ENCODE measurements at places on chromosomes 2 and 18.

DNA sequence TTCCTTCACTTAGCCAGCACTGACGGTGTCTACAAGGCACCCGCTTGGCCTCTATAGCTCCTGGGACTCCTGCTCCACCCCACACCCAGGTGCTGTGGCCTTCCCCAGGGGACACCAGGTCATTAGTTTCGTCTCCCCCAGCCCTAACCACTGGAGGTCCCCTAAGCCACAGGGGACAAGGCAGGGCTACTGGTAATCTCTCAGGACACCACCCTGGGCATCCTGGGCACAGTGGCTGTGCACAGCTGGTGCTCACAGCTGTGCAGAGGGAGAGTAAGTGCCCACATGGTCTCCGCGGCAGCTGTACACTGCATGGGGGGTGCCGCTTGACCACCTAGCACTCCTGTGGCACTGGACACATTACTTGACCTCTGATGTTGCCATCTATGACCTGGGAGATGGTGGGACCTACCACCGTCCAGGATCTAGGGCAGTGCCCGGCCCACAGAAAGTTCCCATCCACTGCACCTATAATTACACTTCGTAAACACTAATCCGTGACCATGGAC is 134.0 kb downstream of the HDAC4 start:
- DNase-seq, result no peak

GRCh38 chr2:165791421-165792103 is 2.5 kb downstream of the GALNT3 start:
- no peak for DNase-seq

- no peak for DNase-seq
Measured at GRCh38 chr2:33784488-33784887, 185.4 kb upstream of the FAM98A start.

DNA sequence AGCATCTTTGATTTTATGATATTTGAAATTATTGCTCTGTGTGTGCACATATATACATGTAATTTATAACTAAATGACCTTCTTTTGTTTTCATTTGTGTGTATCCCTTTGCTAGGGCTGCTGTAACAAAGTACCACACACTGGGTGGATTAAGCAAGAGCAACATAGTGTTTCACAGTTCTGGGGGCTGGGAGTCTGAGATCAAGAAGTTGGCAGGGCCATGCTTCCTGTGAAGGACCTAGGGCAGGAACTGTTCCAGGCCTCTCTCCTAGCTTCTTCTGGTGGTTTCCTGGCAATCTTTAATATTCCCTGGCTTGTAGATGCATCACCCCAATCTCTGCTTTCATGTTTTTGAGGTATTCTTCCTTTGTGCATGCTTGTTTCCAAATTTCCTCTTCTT is 1043.9 kb downstream of the TSN start:
- DNase-seq, result no peak

- DNase-seq, result no peak
Measured at GRCh38 chr2:98923244-98923940, 12.6 kb downstream of the CRACDL start.

DNA sequence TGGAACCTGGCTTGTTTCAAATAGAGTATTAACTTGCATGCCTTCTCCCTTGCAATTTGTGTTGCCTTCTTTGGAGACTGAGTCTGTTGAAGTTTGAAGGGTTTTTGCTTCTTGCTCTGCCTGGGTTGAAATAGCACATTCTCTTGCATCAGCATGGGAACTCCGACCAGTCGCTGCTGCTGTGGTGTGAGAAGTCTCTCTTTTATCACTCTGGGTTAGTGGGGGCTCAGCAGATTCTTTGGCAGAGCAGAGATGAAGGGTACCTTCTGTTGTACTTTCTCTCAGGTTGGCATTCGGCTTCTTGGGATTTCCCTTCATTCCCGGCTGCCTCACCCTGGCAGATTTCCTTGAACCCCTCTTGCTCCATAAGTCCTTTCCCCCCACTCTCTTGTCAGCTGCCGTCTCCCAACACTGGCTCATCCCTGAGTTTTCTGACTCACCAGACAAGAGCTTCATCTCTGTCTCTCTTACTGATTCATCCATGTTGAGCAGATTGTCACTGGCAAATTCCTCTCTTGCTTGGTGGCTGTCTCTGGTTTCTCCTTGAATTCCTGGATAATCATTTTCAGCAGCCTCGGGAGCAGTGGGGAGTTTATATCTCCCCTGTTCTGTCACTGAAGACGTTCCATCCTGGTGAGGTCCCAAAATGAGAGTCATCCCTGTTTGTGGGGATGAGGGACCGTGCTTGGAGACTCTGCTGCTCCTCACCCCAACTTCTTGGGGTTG is 49.9 kb downstream of the ALPK2 start:
- DNase-seq, result no peak

- DNase-seq, result no peak
Measured at GRCh38 chr2:15936277-15937104, 3.9 kb upstream of the MYCN start.

- no peak for DNase-seq
Measured at GRCh38 chr2:200373231-200373630, 66.7 kb downstream of the SPATS2L start.

DNA sequence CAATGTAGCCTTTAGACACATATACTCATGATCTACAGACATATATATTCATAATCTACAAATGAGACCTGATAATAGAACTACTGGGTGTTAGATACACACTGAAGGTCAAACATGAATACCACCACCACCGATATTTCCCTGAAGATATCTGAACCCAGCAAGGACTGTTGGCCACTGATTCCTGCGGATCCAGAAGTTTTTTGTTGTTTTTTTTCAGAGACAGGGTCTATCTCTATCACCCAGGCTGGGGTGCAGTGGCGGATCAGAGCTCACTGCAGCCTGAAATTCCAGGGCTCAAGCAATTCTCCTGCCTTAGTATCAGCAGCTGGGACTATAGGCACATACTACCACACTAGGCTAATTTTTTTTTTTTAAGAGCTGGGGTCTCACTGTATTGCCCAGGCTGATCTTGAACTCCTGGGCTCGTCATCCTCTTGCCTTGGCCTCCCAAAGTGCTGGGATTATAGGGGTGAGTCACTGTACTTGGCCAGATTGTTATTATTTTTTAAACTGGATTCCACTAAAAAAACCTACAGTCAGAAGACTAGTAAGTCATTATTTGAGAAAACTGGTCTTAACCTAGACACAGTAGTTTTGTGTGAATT is 1.8 kb downstream of the METTL5 start:
- no peak for DNase-seq

- DNase-seq, result no peak
Measured at GRCh38 chr2:20516646-20517341, 69.9 kb downstream of the RHOB start.

DNA sequence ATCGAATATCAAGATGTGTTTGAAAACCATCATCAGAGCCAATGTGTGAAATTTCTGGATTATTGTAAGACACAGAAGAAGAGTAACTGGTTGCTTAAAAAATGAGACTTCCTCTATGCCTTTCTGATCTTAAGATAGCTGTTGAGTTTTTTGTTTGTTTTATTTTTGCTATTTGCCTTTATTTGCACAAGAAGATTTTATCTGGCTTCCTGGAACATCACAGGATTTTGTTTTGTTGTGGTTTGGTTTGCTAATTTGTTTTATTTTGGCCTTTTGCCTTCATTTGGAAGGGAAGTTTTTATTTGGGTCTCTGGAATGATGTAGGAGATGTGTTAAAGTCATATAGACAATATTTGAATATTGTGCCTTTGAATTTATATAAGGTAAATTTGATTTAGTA is 3.9 kb upstream of the CYTIP start:
- no peak for DNase-seq

GRCh38 chr2:6826081-6826913 is 39.4 kb downstream of the CMPK2 start:
- DNase-seq, result peak; percentile 65

- DNase-seq, result no peak
Measured at GRCh38 chr2:160920791-160921303, 239.4 kb upstream of the TANK start.

DNA sequence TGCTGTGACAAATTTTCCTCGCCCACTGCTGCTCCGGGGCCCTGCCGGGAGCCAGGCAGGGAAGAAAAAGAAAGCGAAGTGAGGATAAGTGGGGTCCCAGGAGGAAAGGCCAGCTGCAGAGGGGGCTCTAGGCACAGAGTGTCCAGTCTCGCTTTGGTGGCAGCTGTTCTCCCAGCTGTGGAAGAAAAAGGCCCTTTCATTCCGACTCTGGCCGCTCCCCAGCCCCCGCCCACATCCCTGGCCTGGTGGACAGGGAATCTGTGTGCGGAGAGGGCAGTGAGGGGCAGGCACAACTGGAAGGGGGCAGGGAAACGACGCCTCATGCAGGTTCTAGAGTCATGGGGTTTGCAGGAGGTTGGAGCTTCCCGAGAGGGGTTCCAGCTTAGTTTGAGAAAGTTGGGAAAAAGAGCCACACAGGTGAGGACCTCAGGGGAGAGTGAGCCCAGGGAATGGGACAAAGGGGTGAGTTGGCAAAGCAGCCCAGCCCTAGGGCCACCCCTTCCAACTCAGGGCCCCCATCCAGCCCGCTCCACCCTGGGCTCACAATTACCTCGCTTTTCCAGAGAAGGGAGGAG is 1.8 kb downstream of the RTKN start:
- DNase-seq, result no peak

GRCh38 chr2:85468096-85468703 is 49.7 kb downstream of the SH2D6 start:
- DNase-seq, result no peak

- DNase-seq, result no peak
Measured at GRCh38 chr2:19156646-19157045, 201.8 kb downstream of the OSR1 start.

GRCh38 chr2:12196495-12196894 is 450.1 kb downstream of the LPIN1 start:
- DNase-seq, result no peak

DNA sequence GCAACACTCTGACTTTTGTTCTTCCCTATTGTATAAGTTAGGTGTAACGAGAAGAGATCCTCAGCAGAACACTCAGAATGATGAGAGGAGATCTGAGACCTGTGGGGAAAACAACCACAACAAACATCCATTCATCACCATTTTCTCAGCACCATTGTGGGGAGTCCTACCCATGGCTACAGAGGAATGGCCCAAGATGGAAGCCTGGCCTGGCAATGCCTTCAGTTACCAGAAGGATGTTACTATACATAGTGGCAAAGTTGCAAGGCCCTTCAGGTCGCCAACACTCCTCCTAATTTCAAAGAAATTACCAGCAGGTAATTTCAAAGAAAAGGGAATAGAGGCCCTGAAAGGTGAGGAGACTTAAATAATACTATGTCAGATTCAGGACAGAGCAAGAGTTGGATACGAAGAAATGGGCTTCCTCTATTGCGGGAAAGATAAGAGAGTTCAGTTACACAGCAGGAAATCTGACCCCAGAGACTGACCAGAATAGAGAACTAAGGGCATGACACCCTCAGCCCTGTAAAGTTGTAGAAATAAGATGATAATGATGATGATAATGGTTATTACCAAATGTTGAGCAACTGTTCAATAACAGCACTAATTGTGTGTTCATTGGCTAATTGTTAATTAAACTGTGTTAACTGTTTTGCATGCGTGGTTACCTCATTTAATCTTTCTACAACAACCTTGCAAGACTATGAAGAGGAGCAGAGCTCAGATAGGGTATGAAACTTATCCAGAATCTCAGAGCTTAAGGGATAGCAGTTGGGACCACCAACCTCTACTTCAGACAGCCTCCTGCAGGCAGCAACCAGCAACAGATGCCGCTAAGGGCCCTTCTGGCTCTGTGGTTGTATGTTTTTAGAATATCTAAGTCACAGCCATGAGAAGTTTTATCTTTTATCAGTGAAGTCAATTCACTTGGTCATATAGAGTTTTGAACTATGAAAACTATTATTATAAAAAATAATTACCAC is 37.5 kb downstream of the DHRS9 start:
- DNase-seq, result no peak

GRCh38 chr2:76413436-76413835 is 702.7 kb upstream of the GCFC2 start:
- DNase-seq, result no peak

- no peak for DNase-seq
Measured at GRCh38 chr2:24552836-24553235, 61.8 kb downstream of the NCOA1 start.

- no peak for DNase-seq
Measured at GRCh38 chr18:47979611-47980200, 49.2 kb upstream of the SMAD2 start.

GRCh38 chr2:77507657-77508056 is 14.5 kb downstream of the LRRTM4 start:
- no peak for DNase-seq

GRCh38 chr2:96315400-96316071 is 9.6 kb upstream of the ITPRIPL1 start:
- DNase-seq, result no peak

GRCh38 chr2:43005245-43005974 is 213.0 kb upstream of the HAAO start:
- no peak for DNase-seq

- DNase-seq, result no peak
Measured at GRCh38 chr2:42569883-42570282, 1.5 kb downstream of the MTA3 start.

DNA sequence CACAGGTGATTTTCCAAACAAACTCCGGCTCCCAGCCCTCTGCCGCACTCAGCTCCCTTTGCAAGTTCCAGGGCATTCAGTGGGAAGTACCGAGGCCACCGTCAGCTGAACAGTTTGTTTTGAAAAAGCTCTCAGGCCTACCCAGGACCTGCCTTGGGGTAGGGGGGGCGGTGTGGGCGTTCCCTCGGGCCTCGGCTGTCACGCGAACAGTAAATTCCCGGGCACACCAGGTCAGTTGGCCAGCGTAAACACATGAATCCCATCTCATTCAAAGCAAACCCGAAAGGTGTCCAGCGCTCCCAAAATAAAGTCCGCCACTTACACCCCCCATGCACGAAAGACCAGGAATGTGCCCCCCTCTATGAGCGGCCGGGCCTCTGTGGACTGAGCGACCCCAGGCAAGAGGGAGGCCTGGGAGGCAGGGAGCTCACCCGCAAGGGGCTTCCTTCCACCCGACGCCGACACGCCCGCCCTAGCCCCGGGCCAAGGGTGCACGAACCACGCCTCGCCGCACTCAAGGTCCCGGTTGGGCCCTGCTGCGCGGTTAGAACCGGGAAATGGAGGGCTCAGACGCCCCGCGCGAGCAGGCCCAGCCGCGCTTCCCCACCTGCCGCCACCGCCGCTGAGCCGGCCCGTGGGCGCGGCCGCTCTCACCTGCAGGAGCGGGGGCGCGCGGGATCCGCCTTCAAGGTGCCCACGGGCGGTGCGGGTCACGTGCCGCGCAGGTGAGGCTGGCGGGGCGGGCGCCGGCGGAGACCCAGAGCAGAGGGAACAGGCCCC is at the start of gene WDSUB1:
WDSUB1 (minus strand) TSS at position 775 of the 780 bp plus-strand sequence. CDS start 3,634 bp downstream, outside the sequence.
- DNase-seq, result peak; percentile 47

DNA sequence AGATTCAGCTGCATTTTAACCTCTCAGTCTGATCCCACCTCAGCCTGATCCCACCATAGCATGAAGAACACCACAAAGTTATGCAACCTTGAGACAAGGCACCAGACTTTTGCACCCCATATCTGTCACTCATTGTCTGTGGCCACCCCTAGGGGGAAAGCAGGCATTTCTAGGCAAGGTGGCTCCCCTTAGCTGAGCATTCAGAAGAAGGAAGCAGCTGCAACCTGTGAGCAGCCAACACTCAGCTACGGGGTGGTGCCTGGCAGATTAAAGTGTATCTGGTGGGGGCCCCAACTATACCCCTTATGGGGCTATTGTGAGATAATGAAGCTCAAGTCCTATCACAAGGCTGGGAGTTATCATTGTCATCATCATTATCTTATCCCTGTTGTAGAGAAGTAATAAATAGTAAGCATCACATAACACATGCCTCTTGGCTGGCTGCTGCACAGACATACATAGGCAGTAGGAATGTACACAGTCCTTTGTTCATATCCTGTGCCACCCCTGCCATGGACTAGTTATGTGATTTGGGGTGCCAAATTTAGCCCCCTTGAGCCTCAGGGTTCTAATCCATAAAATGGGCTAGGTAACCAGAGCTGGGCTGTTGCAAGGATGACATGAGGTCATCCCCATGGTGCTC is 20.6 kb upstream of the TMEM163 start:
- no peak for DNase-seq

- DNase-seq, result no peak
Measured at GRCh38 chr2:77629539-77629938, 107.4 kb upstream of the LRRTM4 start.

Measured in stimulated activated CD4-positive, alpha-beta T cell treated with anti-CD3 and anti-CD28 coated beads, Interleukin-2, amount 100 ng/mL, for 24 hours (primary cell).